CD8-positive, alpha-beta memory T cell (primary cell): ENCODE measurements at places on chromosomes 2 and 18.

GRCh38 chr2:145412155-145412554, 892.2 kb upstream of the ZEB2 start:
- no peaks in the 10 kb centered on the region for H3K27me3 ChIP-seq
- no peak overlapping the region for H3K27ac ChIP-seq
- H3K36me3 ChIP-seq: no peaks in the 10 kb centered on the region
- H3K4me3 ChIP-seq: no peak overlapping the region
- H3K4me1 ChIP-seq: peaks cover 8% of the 10 kb centered on the region

GRCh38 chr2:97741686-97742085, 28.3 kb downstream of the ZAP70 start:
- H3K27me3 ChIP-seq: no peaks in the 10 kb centered on the region
- H3K27ac ChIP-seq: peak overlapping the region; percentile 40
- DNase-seq: peak; percentile 3
- peaks cover 30% of the 10 kb centered on the region for H3K36me3 ChIP-seq

DNA sequence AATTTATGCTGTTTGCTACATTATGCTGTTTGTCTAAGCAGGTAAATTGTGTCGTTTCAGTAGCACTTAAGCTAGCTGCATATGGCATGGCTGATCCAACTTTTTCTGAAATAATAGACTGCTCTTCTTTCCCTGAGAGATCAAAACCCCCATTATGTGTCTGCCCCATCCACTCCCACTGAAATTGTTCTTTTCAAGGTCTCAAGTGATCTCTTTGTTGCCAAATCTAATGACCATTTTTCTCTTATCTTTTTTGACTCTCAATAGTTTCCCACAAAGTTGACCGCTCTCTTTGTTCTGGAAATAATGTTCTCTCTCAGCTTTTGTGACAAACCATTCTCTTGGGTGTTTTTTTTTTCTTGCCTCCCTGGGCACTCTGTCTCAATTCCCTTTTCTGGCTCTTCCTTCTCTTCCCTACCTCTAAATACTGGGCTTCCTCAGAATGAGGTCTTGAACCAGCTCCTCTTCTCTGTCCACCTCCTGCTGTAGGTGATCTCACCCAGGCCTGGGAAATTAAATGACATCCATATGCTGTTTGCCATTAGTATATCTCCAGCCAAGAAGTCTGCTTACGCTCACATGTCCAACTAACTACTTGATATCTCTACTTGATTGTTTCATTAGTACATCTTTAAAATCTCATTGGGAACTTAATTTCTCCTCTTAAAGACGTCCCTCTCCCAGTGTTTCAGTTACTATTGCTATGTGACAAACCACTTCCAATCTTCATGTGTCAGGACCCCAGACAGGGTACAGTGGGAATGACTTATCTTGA, 107.3 kb upstream of the TLK1 start:
- H3K36me3 ChIP-seq: no peaks in the 10 kb centered on the region
- H3K27me3 ChIP-seq: no peaks in the 10 kb centered on the region
- no peak for DNase-seq
- no peak overlapping the region for H3K27ac ChIP-seq

- H3K27me3 ChIP-seq: no peaks in the 10 kb centered on the region
- no peaks in the 10 kb centered on the region for H3K4me1 ChIP-seq
- DNase-seq: no peak
- H3K27ac ChIP-seq: no peak overlapping the region
These were observed 24.9 kb downstream of the COPS9 start for GRCh38 chr2:240111253-240111652.

DNA sequence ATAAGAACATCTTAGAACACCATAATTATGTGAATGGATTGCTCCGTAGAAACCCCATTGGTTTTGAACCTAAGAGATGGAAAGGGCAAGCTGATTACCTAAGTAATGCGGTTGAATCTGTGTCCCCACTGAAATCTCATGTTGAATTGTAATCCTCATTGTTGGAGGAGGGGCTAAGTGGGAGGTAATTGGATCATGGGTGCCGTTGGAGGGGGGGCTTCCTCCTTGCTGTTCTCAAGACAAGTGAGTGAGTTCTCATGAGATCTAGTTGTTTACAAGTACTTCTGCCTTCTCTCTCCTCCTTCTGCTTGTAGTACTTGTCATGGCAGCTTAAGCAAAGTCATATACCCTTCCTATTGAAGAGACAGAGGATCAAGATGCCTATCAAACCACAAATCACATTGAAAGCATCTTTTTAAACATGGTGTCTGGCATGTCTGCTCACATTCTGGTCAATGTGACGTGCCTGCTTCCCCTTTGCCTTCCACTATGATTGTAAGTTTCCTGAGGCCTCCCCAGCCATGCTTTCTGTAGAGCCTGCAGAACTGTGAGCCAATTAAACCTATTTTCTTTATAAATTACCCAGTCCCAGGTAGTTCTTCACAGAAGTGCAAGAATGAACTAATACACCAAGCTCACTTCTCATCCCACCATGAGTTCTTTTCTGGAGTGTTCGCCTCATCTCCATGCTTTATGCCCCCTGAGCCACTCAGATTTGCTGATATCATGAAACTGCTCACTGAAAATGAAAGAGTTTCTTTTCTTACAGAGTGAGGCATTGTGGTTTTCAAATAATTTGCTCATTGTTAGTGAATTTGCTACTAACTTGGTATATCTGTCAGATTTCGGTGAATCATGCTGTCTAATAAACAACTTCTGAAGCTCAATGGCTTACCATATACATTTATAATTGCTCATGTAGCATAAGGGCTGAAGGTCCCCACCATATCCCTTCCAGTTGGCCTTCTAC, 23.6 kb downstream of the KCNE4 start:
- no peaks in the 10 kb centered on the region for H3K27me3 ChIP-seq
- no peak overlapping the region for H3K4me3 ChIP-seq
- no peaks in the 10 kb centered on the region for H3K4me1 ChIP-seq
- no peak for DNase-seq
- no peak overlapping the region for H3K27ac ChIP-seq
- no peaks in the 10 kb centered on the region for H3K36me3 ChIP-seq

DNA sequence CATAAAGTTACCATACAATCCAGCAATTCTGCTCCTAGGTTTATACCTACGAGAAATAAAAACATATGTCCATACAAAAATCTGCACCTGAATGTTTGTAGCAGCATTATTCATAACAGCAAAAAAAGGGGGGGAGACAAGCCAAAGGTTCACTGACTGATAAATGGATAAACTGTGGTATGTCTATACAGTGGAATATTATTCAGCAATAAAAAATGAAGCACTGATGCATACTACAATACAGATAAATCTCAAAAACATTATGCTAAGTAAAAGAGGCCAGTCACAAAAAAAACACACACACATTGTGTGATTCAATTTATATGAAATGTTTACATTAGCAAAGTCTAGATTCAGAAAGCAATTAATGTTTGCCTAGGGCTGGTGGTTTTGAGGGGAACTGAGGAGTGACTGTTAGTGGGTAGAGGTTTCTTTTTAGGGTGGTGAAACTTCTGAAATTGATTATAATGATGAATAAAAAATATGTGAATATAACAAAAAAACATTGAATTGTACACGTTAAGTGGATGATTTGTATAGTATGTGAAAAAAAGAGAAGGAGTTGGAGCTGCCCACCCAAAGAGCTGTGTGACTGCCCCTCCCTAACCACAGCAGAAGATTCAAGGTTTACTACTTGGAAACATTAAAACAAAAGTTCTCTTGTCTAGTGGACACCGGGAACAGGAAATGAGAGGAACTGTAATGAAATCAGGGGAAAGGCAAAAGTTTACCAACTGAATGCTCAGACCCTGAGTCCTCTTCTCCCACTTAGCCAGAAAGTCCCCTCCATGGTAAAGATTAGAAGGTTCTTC, 13.4 kb downstream of the COLEC12 start:
- H3K4me3 ChIP-seq: no peak overlapping the region
- H3K27me3 ChIP-seq: no peaks in the 10 kb centered on the region
- no peaks in the 10 kb centered on the region for H3K4me1 ChIP-seq
- H3K27ac ChIP-seq: no peak overlapping the region
- DNase-seq: no peak
- H3K36me3 ChIP-seq: no peaks in the 10 kb centered on the region
